ENCODE measurements at places on chromosomes 16 and 17.

DNA sequence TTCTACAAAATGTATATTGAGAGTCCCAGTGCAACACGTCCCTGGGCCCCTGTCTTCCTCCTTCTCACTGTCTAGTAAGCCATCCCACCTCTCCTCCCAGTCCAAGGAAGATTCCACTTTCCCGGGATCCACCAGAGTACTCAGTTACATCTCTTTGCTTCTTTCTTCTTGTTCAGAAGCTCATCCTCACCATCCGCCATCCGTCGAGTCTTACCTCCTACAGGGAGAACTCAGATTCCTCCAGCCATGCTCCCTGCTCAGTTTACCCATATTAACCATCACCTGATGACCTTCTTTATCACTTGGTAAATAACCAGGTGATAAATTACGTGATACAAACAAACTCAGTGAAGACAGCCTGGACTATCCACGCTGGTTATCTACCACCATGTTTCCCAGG, 57.1 kb downstream of the CYTH1 start:
- no peak for DNase-seq

GRCh38 chr17:37650419-37651003, 7.3 kb upstream of the DDX52 start:
- DNase-seq, result no peak

DNA sequence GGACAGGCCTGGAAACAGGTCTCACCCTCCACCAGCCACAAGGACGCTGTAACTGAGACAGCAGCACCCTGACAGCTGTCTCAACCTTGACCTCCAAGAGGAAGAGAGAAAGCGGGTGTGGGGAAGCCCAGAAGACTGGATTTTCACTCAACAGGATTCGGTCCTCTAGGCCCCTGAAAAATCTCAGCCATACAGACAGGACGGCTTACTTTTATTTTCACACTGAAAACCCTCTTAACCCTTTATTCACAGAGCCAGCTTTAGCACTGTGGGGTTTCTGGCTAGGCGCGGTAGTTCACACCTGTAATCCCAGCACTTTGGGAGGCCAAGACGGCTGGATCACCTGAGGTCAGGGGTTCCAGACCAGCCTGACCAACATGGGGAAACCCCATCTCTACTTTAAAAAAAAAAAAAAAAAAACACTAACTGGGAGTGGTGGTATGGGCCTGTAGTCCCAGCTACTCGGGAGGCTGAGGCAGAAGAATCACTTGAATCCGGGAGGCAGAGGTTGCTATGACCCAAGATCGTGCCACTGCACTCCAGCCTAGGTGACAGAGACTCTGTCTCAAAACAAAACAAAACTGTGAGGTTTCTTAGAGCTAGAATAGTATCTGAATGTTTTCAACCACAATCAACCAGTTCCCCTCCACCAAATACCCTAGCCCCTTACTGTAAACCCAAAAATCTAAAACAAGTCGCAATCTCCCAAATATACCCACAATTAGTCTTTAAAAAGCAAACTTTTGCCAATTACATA, 5.3 kb downstream of the ANKRD11 start:
- no peak for DNase-seq

DNA sequence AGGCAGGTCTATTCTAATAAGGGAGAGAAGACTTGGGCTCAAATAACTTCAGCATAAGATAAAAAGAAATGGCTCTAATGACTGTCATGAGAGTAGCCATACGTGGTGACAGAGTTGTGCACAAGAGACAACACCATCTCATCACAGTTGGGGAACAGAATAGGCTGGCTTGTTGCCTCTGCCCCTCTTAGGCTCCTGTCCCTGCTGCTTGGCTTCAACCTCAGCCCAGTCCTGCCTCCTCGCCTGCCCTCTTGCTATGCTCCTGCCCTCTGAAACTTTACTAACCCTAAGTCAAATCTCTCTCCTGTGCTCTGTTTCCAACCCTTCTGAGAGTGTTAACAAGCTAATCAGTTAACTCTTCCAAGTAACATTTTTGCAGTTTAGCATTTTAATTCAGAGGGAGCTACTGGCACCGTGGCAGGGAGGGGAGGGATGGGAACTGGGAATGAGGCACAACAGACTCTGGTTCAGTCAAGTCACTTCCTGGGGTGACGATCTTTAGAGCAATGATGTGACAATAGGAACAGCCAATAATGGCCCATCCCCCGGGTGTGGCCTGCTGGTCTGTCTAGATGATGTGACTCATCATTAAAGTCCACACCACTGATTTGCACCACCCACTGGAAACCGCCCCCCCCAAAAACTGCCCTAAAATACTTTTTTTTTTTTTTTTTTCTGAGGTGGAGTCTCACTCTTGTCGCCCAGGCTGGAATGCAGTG, 35.5 kb downstream of the DNAH17 start:
- DNase-seq, result no peak

- DNase-seq, result no peak
Observed at GRCh38 chr17:66795486-66795885, 39.4 kb upstream of the CACNG5 start.

- peak; percentile 80 for DNase-seq
Observed at GRCh38 chr16:87806641-87807546, 41.1 kb upstream of the KLHDC4 start.

DNA sequence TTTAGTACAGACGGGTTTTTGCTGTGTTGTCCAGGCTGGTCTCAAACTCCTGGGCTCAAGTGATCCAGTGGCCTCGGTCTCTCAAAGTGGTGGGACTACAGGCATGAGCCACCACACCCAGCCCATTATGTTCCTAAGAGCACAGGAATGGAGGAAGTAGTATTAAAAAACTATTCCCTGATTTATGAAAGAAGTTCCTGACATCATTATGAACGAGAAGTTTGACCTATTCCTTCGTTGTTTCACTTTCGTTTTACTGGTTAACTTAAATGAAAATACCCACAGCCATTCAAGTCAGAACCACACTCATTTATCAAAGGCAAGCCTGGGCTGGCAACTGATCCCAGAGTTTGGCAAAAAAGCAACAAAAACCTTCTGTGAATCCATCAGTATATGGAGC, 13.5 kb upstream of the CBX4 start:
- no peak for DNase-seq

GRCh38 chr17:32953045-32953444, 25.1 kb downstream of the TMEM98 start:
- no peak for DNase-seq

- DNase-seq, result peak; percentile 90
Observed at GRCh38 chr17:31570951-31571892, 179.7 kb downstream of the RAB11FIP4 start.

DNA sequence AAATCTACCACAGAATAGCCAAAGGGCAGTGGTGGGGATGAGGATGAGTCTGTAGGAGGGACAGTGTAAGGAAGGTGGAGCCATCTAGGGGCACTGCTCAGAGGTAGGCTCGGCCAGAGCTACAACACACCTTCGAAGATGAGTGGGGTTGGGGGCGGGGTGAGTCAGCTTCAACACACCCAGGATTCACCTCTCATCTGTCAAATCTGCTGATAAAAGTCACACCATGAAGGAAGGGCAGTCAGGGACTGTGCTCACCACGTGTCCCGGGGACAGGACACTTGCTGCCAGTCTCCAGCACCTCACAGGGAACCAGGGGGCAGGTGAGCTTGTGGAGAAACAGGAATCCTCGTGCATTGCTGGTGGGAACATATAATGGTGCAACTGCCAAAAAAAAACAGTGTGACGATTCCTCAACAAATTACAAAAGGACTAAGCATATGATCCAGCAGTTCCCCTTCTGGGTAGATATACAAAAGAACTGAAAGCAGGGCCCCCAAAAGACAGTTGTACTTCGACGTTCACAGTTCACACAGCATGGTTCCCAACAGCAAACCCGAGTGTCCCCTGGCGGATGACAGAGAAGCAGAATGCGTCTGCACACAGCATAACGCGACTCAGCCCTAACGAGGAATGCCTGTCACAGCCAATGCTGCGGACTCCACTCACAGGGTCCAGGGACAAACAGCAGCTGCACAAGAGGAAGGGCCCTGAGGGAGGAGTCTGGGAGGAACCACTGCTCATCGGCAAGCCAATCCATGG, 133.1 kb downstream of the ANKRD11 start:
- DNase-seq, result peak; percentile 63

GRCh38 chr17:42129109-42129837, 6.7 kb downstream of the HSPB9 start:
- DNase-seq, result peak; percentile 59

- DNase-seq, result no peak
Observed at GRCh38 chr17:70446446-70446845, 277.1 kb downstream of the KCNJ2 start.

DNA sequence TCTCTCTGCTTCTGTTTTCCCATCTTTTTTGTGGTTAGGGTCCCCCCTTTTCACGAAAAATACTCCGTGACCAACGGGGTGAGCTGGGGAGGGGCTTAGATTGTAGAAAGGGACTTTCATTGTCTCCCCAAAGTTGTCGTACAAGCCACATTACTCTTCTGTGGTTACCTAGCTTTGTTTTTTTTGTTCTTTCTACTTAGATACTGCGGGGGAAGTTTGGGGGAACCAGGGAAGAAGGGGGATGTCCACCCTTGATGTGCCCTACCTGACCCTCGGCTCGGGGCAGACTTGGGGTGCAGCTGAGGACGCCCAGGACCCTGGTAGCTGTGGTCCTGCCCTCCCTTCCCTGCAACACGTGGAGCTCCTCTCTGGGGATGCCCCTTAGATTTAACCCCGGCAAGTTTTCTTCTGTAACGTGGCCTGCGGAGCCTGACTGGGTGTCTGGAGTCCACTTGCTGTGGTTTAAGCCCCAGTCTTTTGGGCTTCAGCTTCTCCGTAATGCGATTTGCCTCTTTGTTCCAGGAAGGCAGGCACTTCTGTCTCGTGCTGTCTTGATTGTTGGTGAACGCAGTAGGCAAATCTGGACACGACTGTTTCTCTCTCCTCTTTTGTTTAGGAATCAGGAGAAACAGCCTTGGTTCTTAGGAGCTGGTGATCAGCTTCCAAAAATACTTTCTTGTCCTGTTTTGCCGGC, 892 bp downstream of the ABCC1 start:
- no peak for DNase-seq

GRCh38 chr16:58636466-58636865, 6.8 kb upstream of the CNOT1 start:
- DNase-seq, result no peak

GRCh38 chr17:36203335-36203734, 6.8 kb upstream of the CCL3L1 start:
- no peak for DNase-seq

- DNase-seq, result no peak
Observed at GRCh38 chr16:54060599-54061421, 225.8 kb downstream of the IRX3 start.

- no peak for DNase-seq
Observed at GRCh38 chr17:80419255-80419654, 4.3 kb downstream of the ENDOV start.

DNA sequence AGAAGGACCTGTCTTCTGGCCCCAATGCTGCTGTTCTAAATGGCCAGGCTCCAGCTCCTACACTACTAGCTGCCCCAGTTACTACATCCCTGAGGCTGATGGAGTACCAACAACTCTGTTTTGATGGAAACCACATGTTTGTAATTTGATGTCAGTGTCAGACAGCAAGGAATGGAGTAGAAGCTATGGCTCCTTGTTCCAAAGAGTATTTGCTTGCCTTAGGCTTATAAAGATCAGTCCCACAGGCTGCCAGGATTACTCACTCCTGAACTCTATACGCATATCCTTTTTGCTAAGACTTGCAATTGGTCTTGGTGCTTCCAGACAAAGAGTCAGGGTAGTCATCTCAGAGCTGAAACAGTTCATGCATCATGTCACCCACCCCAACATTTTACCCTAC, 139.6 kb downstream of the HS3ST3A1 start:
- no peak for DNase-seq

GRCh38 chr17:80599546-80600305, 55.1 kb downstream of the RPTOR start:
- DNase-seq, result no peak

DNA sequence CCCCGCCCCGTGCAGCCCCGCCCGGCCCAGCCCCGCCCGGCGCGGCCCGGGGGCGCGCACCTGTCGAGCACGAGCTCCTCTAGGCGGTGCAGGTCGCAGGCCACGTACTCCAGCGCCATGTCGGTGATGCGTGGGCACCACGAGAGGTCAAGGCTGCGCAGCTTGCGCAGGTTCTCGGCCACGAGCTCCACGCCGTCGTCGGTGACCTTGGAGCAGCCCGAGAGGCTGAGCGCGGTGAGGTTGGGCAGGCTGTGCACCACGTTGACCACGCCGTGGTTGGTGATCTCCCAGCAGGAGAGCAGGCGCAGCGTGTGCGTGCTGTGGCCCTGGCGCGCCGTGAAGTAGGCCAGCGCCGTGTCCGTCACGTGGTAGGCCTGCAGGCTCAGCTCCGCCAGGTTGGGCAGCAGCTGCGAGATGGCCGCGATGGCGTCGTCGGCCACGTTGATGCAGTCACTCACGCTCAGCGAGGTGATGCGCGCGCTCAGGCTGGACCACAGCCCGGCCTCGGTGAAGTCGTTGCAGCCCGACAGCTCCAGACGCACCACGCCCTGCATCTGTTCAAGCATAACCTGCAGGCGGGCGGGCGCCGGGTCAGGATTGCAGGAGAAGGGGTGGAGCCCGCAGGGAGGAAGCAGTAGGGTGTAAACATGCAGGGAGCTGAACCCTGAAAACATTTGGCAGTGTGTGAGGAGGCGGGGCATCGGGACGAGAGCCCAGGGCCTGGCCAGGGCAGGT, 5.3 kb upstream of the WDR24 start:
- no peak for DNase-seq

GRCh38 chr16:11976850-11977375, 379 bp downstream of the SNX29 start:
- no peak for DNase-seq

DNA sequence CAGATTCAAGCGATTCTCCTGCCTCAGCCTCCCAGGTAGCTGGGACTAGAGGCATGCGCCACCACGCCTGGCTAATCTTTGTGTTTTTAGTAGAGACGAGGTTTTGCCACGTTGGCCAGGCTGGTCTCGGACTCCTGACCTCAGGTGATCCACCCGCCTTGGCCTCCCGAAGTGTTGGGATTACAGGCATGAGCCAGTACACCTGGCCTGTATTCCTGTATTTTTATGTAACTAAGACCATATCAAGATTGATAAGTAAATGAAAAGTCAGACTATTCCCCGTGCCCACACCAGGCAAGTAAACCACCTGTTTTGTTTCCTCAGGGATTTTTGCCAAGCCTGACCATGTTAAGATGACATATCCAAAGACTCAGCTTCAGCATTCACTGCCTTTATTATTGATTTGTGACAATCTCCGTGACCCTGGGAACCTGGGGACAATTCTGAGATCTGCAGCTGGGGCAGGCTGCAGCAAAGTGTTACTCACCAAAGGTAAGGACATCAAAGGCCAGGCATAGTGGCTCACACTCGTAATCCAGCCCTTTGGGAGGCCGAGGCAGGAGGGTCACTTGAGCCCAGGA, 5.6 kb downstream of the MRM3 start:
- no peak for DNase-seq

DNA sequence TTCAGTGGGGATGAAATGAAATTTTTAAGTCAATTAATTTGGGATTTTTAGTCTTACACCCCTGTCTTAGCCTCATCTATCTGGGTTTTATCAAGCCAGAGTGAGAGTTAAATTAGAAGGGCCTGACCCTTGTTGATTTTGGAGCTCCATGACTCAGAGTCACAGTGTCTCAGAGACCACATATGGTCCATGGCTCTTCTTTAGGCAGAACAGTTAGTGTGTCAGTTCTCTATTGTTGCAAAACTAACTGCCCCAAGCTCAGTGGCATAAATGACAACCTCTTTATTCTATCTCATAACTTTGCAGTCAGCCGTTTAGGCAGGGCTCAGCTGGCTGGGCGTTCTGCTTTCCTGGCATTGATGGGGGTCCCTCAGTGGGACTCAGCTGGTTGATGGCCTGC, 44.7 kb downstream of the IRF8 start:
- DNase-seq, result no peak

GRCh38 chr16:74431516-74431915, 10.2 kb upstream of the CLEC18B start:
- DNase-seq, result no peak

All from left ventricle myocardium superior (tissue), 1 donor.